LHCN-M2 (cell line): ENCODE measurements at places on chromosomes 4 and X.

DNA sequence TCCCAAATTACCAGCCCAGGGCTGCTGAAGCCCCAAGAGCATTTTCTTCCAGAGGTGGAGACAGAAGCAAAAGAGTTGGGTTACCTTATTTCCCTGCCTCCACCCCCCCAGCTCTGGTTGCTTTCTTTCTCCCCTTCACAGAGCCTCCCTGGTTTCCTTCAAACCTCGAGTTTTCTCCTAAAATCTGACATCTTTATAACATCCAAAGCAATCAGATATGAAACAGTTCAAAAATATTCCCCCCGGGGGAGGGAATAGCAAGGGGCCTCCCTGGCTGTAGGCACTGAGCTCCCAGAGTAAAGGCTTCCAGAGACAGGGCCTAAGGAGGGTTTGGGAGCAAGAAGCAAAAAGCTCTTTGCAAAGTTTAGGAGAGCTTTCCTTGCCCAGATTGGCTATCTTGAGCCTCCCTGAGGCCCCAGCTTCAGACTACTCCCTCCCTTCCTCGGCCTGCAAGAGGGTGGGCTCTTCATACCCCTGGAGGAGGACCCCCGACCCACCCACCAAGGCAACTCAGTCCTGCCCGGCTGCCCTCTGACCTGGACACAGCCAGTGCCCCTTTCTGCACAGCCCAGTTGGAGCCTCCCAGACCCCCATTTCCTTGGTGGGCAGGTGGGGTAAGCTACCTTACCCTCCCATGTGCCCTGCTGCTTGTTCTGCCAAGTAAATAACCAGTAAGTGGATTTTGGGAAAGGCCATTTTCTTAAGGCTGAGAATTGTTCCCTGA, 7.6 kb downstream of the MAMLD1 start:
- no peak for DNase-seq

DNA sequence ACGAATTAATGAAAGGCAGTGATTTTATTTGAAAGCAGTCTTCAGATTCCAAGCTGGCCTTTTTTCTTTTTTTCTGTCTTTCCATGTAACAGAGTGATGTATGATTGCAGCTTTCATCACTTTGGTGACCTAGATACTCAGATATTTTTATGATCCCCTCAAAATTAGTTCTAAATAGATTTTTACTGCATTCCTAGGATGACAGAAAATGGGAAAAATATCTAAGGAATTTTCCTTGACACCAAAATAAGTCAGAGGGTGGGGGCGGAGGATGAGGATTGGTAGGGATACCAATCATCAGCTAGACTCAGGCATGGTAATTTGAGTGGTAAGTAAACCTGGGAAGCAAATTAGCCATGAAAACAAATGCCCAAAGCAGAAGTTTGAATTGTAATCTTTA, 11.9 kb upstream of the HMGB2 start:
- peak; percentile 83 for DNase-seq

DNA sequence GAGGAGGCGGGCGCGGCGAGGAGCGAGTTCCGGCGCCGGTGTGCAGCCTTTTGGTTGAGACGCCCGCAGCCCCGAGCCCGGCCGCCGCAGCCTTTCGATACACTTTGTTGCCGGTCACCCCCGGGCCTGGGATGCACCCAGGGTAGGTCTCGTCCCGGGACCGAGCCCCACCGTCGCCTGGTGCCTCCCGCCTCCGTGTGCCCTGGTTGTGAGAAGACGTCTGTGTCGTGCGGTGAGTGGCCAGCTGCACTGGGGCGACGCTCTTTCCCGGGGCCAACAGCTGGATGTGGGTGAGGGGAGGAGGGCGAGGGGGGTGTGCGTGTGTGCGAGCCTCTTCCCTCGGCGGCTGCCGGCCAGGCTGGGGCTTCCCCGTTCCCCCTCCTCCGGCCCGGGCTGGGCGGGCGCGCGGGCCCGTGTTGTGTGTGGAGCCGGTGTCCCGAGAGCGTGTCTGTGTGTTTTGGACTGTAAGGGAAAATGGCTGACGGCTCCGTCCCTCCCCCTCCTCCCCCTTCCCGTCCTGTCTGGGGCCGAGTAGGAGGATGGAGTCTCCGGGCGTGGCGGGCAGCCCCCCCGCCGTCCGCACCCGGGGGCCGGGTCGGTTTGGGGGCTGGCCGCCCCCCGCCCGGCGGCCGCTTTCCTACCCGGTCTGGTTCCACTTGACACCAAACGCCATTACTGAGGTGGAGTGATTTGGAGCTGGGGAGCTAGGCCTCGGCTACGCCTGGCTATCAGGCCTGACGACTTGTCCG, 807 bp downstream of the USP9X start:
- DNase-seq: peak; percentile 55

GRCh38 chr4:119971431-119972084, 95.1 kb downstream of the MAD2L1 start:
- DNase-seq: no peak

GRCh38 chrX:118974908-118975671, 672 bp downstream of the LONRF3 start:
- no peak for DNase-seq

DNA sequence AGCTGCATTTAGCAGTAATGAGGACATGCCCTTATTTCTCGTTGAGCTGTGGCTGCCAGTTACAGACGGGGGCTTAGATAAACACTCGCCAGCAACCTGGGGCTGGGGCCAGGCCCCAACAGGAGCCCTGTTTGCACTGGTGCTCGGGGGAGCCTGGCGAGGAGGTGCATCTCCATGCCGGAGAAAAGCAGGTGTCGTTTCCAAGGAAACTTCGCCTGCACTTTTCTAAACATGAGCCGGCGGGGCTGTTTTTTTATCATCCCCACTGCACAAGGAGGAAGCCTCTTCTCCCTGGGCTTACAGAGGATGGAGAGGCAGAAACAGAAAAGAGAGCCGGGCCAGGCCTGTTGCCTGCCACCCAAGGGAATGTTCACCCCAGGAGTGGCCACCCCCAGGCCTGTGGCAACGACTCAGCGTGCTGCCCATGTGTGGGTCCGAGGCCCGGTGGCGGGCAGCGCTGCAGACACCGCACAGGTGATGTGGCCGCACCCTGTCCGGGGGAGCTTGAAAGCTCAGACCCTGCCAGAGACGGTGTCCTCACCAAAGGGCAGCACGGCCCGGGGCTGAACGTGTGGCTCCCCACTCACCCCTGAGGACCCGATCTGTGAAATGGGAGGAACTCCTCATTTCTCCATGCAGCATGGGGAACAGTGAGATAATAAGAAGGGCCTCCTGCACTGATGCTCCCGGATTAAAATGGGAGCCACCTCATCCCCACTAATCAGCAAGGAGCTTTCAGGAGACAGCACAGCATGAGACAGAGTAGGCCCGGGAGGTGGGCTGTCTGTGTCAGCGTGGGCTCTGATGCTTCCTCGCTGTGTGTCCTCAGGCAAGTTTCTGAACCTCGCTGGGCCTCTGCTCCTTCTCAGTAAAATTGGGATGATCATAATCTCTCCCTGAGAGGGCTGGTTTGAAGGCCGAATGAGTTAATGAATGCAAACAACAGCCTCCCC, 33.8 kb upstream of the ADRA2C start:
- no peak for DNase-seq

GRCh38 chrX:119672426-119672825, 20.5 kb downstream of the SEPTIN6 start:
- DNase-seq: no peak

GRCh38 chrX:151899622-151900021, 13.1 kb upstream of the MAGEA4 start:
- peak; percentile 1 for DNase-seq

GRCh38 chr4:184163813-184164212, 53.9 kb downstream of the ENPP6 start:
- no peak for DNase-seq

- no peak for DNase-seq
These were observed 613 bp downstream of the GLRB start for GRCh38 chr4:157076578-157076947.

DNA sequence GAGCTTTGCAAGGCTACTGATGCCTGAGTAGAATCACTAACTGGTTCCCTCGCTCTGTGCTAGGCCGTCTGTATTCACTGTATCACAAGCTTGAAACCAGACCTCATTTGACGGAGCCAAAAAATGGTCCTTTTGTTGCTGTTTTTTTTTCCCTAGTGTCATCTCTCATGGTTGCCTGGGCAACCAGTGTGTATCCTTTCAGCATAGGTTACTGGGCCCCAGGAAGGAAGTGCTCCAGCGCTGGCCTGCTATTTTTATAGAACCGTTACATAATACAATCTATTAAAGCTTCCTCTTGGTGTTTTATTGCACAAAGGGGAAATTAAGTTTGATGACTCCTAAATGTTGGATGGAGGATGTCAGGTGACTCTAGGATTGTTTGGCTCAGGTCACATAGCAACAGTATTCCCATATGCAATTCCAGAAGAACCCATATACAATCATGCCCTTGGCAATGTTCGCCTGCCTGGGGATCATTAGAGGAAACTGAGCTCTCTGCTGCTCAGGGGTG, 220.4 kb downstream of the SPRY1 start:
- no peak for DNase-seq

GRCh38 chr4:171932238-171932637, 119.0 kb downstream of the GALNTL6 start:
- DNase-seq: no peak

- DNase-seq: no peak
These were observed 777.6 kb upstream of the DIAPH2 start for GRCh38 chrX:95907081-95907480.

- no peak for DNase-seq
These were observed 477.0 kb downstream of the INPP4B start for GRCh38 chr4:142369141-142369540.

- no peak for DNase-seq
These were observed 34.6 kb upstream of the MTM1 start for GRCh38 chrX:150533863-150534262.

GRCh38 chr4:93065790-93066189, 762.0 kb downstream of the GRID2 start:
- DNase-seq: no peak
